ENCODE measurements at places on chromosomes 3 and 15. TPM values are rescaled to one million over a fixed set of nuclear protein-coding genes. Genes with fewer than 3 reads are reported as not detected.

Gene SAMD7
- total RNA-seq, result not detected

Gene MKRN2OS
- total RNA-seq, result not detected

Gene PPM1L
- 1.0 TPM for total RNA-seq

Gene ANKRD63
- not detected for total RNA-seq

Gene MAP3K13
- total RNA-seq, result 13.2 TPM

Gene ADAMTS17
- total RNA-seq, result 0.33 TPM

Gene PIERCE2
- 0.85 TPM for total RNA-seq

Gene LEKR1
- total RNA-seq, result 0.14 TPM

Gene SATB1
- 12.1 TPM for total RNA-seq

All from dermis blood vessel endothelial cell (primary cell).